ENCODE measurements at places on chromosomes 2 and 18.

DNA sequence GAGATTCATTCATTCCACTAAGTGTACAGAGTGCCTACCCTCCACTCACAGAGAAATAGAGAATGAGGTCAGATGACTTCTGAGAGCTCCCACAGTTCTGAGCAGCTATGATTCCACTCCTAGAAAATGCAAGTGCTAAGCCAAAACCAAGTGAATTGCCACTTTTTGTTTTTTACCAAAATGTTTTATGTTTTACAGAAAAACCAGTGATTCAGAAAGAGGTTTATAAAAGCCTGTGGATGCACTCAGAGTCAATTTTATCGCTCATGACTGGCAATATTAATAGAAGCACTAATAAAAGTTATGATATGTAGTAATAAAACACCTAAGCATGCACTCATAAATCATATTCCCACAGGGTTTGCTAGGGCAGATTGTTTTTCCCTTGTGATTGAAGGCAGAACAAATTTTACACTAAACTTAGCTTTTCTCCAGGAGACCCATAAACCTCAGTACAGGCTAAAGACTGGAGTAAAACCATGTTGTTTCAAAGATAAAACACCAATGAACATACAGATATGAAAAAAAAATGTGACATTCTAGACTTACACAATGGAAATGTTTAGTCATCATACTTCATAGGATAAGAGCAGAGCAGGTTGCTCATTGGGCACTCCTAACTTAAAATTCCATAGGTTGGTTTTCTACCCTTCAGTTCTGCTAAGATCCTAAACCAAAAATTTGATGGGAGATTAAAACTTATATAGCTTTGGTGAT, 67.5 kb downstream of the PDK1 start:
- DNase-seq = no peak

DNA sequence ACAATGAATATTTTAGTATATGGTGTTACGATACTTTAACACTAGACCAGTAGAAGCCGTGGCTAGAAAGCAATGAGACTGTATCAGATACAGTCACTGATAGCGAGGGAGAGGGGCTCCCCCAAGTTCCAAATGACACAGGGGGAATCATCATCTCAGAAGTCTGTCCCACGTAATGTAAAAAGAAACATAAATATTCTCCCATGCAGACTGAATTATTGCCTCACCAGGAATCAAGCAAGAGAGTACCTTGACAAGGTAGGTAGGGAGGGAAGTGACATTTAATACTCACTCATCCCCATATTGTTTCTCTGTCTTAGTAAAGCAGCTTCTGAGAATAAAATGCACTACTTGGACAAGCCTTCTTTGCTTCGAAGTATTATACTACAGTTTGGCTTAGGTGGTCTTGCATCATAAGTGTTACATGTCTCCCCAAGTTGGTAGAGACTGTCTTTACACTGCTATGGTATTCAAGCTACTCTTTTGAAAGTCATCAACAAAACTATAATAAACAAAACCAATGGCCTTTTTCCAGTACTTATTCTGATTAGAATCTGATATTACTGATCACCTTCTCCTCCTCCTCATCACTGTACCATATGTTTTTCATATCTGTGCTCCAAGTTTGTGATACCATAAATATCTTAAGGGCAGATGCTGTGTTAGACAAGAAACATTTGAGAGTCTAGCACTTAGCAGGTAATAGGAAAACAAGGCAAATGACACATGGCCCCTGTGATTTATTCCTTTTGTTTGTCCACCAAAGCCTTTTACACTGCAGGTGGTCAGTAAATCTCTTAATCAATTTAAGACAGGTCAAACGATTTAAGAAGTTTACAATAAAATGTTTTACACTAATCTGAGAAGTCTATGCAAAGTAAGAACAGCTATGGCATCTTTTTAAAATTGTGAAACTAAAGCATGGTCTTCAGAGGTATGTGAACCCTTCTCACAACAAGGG, 2.7 kb downstream of the LAPTM4A start:
- no peak for DNase-seq

DNA sequence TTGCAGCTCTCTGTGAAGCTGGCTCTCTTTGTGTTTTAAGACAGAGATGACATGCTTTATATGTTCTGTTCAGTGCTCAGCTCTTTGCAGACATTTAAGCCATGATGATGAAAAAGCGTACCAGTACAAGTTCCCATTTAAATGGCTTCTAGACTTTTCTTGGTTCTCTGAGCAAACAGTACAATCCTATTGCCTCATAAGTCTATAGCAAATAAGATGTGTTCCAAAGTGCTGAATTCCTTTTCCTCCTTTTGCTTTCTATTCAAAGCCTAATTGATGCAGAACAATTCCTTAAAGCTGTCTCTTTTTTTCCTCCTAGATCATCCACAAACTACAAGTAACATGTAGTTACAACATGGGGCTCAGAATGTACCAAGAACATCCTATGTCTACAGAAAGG, 168.8 kb upstream of the SPATS2L start:
- no peak for DNase-seq

- no peak for DNase-seq
These were observed 23.1 kb downstream of the SERPINB11 start for GRCh38 chr18:63725682-63726480.

GRCh38 chr2:179963626-179964025, 43.5 kb downstream of the CWC22 start:
- DNase-seq = no peak

- no peak for DNase-seq
These were observed 83.4 kb downstream of the SLC25A12 start for GRCh38 chr2:171810422-171811244.

- no peak for DNase-seq
These were observed 79.4 kb upstream of the SRD5A2 start for GRCh38 chr2:31660165-31660564.

- DNase-seq = no peak
These were observed 22.1 kb downstream of the EHD3 start for GRCh38 chr2:31255911-31256571.

- DNase-seq = no peak
These were observed 66.2 kb upstream of the FOSL2 start for GRCh38 chr2:28326469-28326805.

DNA sequence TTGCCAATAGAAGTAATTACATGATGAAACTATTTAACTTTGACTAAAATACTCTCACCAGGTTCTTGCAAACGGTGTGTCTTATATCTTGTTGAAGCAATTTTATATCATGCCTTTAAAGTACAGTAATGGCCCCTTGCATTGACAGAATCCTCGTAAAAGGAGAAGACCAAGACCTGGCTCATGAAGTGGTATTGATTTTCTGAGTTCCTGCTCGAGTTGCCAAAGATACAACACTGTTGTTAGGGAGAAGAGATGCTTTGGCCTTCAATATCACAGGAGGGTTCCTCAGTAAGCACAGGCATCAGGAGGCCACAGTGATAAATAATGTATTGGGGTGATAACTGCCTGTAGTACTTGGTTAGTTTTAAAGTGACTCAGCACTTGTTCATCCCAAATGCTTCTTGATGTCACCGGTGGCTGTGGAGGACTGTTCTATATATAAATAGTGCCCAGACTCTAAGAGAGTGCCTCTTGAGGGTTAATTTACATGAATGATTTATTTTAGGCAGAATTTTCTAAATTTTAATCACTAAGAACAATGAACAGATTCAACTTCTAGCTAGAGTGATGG, 571.7 kb upstream of the FANCL start:
- DNase-seq = no peak

GRCh38 chr18:77405096-77405495, 155.4 kb downstream of the GALR1 start:
- no peak for DNase-seq

DNA sequence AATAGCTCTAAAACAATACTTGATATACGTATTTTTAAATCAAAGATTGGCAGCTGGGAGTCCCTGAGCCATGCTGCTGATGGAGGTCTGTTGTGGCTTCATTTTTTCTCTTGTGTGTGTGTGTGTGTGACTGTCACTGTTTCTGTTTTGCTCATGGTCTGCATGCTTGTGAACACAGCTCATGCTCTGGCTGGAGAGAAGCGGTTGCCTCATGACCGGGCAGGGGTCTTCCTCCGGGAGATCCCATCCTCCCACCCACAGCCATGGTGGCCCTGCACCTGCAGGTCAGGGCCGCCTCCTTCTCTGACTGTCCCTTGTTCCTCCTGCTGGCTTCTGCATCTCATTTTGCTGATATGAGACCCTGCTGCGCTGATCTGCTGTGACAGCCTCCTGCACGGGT, 47.3 kb upstream of the GALR1 start:
- no peak for DNase-seq

DNA sequence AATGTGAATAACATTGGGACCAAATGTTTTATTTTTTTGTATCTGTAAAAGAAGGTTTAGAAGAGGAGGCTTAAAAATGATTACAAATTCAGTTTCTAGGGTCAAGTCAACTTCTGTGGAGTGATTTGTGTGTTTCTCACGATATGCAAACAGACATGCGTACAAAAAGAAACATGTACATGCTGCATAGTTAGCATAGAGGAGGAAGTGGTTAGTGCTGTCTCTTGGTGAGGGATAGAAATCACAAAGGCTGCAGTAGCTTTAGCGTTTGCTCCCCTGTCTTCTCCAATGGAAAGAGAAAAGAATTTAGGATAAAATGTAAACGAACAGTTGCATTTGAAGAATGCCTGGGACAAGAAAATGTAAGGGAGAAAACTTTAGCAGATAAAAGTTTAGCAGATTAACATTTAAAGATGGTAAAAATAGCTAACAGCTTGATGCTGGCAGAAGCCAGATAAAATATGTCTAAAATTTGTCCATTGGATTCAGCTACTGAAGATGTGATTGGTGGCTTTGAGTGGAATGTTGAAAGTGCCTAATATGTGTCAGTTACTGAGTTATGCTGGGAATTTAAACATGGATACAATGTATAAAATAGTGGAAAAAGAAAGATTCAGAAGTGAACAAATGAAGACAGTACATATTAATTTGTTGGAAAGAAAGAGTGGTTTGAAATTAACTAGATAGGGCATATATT, 44.9 kb downstream of the MALT1 start:
- no peak for DNase-seq

DNA sequence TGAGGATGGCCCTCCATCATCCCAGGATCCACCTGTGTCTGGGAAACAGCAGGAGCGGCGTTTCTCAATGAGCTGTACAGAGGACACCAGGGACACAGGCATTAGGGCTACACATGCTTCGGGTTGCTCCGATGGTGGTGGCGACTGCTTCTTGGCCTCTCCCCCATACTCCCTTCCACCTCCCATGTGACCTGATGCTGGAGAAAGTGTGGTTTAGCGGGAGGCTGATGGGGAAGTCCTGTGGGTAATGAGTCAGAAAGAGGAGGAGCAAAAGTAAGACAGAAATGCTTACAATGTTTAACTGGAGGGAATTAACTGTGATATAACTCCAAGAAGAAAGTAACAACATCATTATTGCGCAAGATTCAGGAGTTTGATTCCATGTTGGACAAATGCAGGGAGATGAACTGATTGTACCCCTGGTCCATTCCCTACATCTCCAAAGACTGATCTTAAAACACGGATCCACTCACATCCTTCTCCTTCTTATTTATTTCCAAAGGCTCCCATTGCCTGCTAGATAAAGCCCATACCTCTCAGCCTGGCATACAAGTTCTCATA, 186.6 kb downstream of the NRP2 start:
- peak; percentile 4 for DNase-seq

GRCh38 chr2:233513953-233514655, 52.5 kb downstream of the USP40 start:
- no peak for DNase-seq

DNA sequence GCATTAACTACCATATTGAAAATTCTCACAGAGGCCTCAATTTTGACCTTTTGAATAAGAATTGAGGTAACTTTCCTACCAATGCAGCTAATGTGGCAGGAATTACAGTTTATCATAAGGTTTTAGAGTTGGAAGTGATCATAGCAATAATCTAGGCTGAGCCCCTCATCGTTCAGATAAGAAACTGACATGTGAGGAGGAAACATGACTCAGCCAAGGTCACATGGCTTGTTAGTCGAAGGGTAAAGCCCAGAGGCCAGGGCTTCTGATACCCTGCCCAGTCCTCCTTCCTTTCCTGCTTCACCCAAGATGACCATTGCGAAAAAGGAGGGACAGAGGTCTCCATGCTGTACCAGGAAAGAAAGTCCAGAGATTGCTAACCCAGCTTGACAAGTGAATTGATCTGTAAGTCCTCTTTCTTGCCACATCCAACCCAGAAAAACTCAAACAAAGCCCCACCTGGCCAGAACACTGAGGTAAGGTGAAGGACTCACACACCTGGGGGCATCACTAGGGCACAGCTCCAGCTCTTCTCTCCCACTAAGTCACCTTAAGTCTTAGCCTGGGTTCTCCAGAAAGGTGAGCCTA, 174.8 kb downstream of the EN1 start:
- no peak for DNase-seq

- DNase-seq = peak; percentile 33
These were observed 1.0 kb downstream of the PSTPIP2 start for GRCh38 chr18:46070815-46071652.

- no peak for DNase-seq
These were observed 194.7 kb upstream of the HS6ST1 start for GRCh38 chr2:128513116-128513960.

DNA sequence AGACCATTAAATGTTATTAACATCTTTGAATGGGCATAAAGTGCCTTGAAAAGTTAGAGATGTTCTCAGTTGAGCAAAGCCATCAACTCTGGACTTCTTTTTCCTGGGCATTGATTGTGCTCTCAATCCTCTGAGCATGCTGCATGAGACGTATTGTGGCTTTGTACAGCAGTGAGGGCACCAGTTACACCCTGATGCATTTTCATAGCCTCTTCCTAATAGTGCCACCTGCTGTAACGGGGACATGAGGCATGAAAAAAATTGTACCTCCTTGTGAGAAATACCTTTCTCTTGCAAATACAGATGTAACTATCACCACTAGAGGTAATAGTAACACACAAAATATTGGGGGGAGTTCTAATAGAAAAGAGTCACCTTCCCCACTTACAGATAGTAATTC, 697.5 kb downstream of the TMEM182 start:
- no peak for DNase-seq

DNA sequence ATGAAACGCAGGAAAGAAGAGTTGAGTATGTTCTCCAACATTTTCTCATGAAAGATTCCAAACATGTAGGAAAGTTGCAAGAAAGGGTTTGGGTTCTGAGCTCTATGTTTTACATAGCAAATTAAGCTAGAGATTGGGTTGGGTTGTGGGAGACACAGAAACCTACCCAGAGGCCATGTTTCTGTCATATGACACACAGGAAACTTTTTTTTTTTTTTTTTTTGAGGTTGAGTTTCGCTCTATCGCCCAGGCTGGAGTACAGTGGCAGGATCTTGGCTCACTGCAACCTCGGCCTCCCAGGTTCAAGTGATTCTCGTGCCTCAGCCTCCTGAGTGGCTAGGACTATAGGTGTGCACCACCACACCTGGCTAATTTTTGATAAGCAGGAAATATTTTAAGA, 57.6 kb downstream of the DOCK10 start:
- DNase-seq = no peak

GRCh38 chr18:52948868-52949444, 609.0 kb downstream of the DCC start:
- DNase-seq = no peak

- DNase-seq = no peak
These were observed 111.4 kb upstream of the CDC42EP3 start for GRCh38 chr2:37782721-37783371.

GRCh38 chr18:1412655-1413322, 508.1 kb downstream of the ADCYAP1 start:
- DNase-seq = no peak
